Right cardiac atrium (tissue), 5 donors: ENCODE measurements at places on chromosomes 5 and 9. TPM values are rescaled to one million over a fixed set of nuclear protein-coding genes. Genes with fewer than 3 reads are reported as not detected.
A peak's percentile ranks its signal among the peaks of the same experiment; 100 is the strongest.

DNA sequence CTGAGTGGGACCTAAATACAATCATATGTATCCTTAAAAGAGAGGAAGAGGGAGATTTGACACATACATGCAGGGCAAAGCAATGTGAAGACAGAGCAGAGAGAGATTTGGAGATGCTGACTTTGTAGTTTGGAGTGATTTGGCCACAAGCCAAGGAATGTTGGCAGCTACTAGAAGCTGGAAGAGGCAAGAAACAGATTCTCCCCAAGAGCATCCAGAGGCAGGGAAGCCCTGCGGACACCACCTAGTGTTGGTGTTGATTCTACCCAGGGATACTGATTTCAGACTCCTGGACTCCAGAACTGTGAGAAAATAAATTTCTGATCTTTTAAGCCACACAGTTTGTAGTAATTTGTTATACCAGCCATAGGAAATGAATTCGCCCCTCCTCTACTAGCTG, 64.9 kb upstream of the OSMR start:
- peak; percentile 75 for DNase-seq

DNA sequence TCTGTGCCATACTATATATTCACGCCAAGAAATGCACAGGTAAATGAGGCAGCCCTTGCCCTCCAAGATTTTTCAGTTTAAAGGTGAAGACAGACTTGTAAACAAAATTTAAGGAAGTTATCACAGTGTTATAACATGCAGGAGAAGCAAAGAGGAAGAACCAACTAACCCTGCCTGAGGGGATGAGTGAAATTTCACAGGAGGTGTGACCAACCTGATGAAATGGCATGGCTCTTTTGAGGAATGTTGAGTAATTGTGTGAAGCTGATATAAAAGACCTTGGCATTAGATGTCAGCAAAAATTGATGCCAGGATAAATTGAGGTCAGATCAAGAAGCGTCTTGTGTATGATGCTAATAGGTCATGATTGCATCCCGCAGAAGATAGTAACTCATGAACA, 86.5 kb downstream of the HCN1 start:
- DNase-seq = no peak

- DNase-seq = no peak
Measured at GRCh38 chr9:8468045-8468637, 668.6 kb upstream of the DMAC1 start.

- DNase-seq = no peak
Measured at GRCh38 chr5:59491945-59492344, 401.6 kb downstream of the PDE4D start.

DNA sequence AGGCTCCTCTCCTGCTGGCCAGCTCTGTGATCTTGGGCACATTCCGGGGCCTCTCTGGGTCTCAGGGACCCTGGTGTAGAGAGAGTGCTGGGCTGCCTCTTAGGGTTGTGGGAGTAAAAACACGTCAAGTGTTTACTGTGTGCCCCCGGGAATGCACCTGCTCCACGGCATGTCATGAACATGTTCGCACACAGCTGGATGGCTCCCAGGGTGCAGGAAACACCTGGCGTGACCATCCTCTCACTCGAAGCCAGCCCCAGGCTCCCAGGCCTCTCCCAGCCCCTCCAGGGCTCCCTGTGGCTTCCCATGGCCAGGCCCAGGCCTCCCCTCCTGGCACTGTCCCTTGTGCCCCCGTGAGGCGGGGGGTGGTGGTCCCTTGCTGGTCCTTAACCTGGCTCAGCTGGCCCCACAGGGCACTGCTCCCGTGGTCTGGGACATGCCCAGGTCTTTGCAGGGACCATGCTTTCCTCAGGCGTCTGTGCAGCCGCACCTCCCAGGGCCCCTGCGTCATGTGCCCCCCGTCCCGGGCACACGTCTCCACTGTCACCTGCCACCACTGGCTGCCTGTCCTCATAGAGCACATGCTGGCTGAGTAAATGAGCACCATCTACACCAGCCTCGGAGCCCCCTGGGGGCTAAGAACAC, 44.9 kb downstream of the SLC6A3 start:
- DNase-seq = peak; percentile 16

- DNase-seq = no peak
Measured at GRCh38 chr5:139871614-139872013, 76.0 kb downstream of the PSD2 start.

DNA sequence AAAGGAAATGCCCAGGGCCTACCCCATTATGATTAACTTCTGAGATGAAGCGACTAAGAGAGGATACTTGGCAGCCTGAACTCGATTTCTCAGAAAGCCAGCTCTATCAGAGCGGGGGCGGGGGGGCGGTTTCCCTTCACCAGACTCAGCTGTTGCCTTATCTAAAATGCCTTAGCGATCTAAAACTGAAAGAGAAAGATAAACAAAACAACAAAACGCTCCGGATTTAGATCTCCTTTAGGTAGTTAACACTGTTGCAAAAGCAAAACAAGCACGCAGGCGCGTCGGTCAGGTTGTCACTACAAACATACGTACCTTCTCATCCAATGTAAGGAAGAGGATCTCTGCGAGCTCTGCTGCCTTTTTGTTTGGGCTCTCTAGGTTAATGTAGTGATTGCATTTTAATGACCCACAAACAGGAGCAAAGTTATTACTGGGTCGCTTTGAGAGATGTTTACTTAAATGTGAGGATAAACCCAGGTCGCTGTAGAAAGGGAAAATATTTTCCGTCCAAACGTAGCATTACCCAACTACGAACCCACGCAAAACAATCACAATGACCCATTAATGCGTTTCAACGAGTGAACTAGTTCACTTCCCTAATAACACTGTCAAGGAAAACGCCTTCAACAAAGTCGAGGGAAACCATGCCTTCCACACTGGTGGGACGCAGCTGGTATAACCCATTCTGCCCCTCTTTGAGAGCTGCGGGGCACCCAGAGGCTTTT, 982 bp downstream of the EPB41L4A start:
- DNase-seq = peak; percentile 92

Gene WWC1
- 0.45 TPM for polyA plus RNA-seq

Gene PCDH1
- polyA plus RNA-seq = 9.2 TPM

- no peak for DNase-seq
Measured at GRCh38 chr5:52013523-52013922, 630.3 kb downstream of the ISL1 start.

GRCh38 chr5:101897914-101898313, 398.2 kb downstream of the SLCO4C1 start:
- DNase-seq = no peak

Gene SH3RF2
- polyA plus RNA-seq = 354 TPM

GRCh38 chr5:56822981-56823380, 7.6 kb downstream of the MAP3K1 start:
- DNase-seq = no peak

DNA sequence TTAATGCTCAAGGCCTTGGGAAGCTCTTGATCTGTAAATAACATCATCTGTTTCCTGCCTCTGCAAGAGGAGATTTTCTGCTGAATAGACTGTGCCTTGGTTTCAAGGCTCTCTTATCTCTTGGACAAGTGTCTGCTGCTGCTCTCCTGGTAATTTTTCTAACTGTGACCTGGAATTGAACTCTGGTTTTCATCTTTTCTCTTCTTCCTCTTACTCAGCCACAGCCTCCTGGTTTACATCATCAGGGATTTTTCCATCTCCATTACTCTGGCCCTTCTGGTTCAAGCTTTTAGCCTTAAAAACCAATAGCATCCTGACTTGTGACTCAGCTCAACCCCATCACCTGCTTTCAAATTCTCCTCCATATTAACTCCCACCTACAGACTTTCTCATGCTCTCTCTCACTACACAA, 49.6 kb upstream of the ITGA1 start:
- no peak for DNase-seq

DNA sequence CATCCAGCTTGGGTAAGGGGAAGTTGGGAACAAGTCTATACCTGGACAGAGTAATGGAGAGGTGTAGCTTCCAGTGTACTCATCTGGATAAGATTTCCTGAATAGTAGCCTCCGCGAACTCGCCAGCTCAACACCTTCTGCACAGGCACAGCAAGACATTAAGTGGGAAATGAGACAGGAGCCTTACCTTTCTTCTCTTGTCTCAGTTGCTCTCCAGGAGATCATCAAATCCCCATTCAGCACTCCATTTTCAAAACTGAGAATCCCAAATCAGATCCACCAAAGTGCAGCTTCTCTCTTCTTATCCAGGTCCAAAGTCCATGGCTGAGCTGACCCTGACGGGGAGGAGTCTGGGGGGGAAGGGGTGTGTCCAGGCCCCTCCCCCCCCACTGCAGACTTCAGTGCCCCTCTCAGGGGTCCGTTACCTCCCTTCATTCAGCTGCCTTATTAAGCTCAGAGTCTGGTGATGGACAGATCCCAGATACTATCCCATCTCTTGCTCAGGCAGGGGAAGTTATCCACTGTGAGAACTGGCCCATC, 5.9 kb upstream of the MGAT1 start:
- DNase-seq = no peak

DNA sequence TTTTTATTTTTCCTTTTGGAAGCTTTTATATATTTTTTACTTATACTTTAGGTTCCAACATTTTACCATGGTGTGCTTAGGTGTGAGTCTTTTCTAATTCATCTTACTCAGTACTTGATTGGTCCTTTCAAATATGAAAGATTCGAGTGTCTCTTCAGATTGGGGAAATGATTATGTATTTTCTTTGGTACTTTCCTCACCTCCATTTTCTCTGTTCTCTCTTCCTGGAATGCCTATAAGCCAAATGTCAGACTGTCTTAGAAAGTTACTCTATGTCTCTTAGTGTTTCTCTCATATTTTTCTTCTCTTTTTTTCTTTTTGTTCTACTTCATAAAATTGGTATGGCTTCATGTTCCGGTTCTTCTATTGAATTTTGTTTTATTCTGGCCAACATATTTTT, 119.6 kb upstream of the SV2C start:
- DNase-seq = no peak

DNA sequence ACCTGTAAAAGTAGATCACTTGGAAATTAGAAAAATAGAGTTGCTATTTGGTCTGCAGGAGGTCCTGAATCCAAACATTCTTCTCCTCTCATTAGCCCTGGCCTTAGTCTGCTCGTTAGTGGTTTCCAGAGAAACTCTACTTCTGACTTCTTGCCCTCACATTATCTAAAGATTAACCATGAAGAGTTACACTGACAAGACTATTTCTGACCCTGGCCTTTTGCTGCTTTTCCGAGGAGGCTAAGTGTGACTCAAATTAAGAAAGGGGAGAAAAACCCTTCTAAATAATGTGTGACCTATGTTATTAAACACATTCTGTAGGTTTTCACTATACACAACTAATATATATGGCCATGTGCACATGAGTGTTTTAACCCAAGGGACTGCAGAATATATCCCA, 302.4 kb downstream of the RAB3C start:
- no peak for DNase-seq

Gene CORO2A
- 0.09 TPM for polyA plus RNA-seq

GRCh38 chr5:21931116-21931515, 922.0 kb downstream of the CDH12 start:
- no peak for DNase-seq

GRCh38 chr5:112895682-112896081, 26.3 kb downstream of the REEP5 start:
- DNase-seq = no peak

- DNase-seq = no peak
Measured at GRCh38 chr5:133579766-133580165, 32.6 kb downstream of the FSTL4 start.

Gene MARCHF6
- polyA plus RNA-seq = 75.7 TPM

DNA sequence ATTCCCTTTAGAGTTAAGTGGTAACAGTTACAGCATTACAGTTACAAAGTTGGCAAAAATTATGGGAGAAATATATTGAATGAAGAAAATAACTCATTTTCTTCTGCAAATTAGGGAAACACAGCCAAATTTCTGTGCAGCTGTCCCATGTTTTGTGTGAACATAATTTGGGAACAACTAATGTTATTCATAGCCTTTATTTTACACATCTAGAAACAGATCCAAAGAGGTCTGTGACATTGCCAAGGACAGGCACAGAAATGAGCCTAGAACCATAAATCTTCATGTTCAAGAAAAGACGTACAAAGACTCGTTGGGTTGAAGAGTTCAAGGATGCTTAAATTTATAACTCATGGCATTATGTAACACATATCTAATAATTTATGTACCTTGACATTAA, 114.1 kb upstream of the TXNDC8 start:
- DNase-seq = no peak
